ENCODE measurements at places on chromosomes 4 and X.

- no peak for DNase-seq
These were observed 141.6 kb upstream of the AADAT start for GRCh38 chr4:170231377-170231776.

GRCh38 chr4:56630876-56631666, 50.0 kb downstream of the HOPX start:
- no peak for DNase-seq

GRCh38 chr4:22063613-22064012, 115.0 kb upstream of the KCNIP4 start:
- no peak for DNase-seq

DNA sequence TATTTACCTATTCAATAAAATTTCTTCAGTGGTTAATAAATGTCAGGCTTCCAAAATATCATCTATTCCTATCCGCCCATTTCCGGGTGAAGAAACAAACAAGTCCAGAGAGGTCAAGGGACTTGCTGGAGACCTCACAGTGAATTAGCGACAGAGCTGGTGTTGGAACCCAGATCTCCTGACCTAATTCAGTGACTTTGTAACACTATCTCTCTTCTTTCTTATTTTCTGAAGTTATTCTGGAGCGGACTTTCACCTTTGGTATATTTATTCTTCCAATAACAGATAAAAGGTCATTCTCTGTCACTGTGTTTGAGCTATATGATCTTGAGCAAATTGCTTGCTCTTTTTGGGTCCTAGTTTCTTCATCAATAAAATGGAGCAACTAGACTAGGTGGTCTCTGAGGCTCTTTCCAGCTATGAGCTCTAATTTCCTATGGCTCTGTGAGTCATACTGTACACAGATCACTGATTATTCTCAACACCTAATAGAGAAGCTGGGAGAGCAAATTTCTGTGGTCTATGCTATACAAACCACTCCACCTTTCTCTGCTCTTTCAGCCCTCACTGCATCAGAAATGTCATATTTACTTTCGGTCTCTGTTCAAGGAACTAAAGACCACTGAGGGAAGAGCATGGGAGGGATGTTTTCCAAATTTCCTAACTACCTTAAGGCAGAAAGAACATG, 113.2 kb upstream of the IGSF1 start:
- DNase-seq: no peak

DNA sequence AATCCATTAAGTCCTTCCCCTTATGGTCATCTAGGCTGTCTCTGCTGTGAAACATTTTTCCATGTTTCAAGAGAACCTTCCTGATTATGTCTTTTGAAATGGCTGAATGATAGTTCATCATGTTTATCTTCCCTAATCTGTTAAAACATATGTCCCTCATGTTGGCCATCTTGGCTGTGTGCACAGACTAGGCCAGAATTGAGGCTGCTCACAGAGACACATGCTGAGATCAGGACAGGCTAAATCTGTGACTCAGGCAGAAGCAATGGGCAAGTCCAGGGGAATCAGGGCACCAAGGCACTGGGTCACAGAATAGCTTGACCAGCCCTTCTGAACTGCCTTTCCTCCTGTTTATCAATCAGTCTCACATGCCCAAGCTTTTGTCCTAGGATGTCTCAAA, 78.3 kb downstream of the FHDC1 start:
- no peak for DNase-seq

DNA sequence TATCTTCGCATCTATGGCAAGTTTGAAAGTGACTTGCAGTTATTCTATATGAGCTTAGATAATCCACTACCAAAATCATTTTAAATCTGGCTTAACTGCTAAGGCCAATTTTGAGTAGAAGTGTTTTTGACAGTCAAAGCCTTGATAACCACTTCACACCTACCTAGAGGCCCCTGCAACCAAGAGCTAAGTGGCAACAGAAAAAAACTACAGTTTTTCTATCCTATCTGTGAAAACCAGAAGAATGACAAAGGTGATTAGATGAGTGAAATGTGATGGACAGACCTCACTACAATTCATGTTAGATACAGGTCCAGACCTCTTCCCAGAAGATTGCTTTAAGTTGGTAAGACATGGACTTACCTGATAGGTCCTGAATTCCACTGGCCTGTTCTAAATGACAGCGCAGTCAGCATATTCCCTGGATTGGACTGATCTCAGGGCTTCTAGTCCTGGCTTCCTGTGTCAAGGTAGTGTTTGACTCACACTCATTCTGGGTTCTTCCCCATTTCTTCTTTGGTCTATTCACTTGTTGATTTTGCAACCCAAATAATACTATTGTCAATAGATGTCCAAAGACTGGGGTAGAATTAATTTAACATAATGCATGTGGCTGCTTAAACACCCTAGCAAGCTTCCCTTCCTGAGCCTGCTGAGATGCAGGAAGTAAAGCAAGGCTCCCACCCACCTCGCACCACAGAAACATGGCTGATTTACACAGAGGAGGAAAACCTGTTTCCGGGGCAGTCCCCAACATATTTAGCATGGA, 65.1 kb downstream of the PPP3CA start:
- no peak for DNase-seq

DNA sequence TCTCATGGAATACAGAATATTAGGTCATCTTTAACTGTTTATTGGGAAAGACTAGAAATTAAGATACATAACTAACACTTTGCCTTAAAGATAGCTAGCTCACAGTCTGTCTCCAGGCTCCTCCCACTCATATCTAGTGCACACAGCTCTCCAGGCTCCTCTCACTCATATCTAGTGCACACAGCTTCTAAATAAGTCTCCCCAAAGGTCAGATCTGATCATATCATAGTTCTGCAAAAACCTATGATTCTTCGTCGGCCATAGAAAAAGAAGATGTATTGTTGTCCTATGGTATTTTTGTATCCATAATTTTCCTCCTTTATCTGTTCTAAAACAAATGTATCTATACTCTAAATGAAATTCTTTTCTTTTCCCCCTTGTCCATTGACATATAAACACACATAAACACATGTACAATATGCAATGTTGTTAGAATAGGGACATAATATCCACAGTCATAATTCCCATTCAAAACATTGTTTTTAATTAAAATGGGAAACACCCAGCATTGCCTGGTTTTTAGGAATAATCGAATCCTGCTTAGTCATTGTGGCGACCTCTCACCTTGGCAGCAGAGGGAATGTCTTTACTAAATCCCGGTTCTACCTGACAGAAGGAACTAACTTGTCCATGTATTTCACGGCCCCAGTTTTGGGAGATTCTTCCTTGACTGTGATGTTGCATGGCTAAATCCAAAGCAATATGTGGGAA, 1282.0 kb downstream of the PCDH7 start:
- DNase-seq: no peak

DNA sequence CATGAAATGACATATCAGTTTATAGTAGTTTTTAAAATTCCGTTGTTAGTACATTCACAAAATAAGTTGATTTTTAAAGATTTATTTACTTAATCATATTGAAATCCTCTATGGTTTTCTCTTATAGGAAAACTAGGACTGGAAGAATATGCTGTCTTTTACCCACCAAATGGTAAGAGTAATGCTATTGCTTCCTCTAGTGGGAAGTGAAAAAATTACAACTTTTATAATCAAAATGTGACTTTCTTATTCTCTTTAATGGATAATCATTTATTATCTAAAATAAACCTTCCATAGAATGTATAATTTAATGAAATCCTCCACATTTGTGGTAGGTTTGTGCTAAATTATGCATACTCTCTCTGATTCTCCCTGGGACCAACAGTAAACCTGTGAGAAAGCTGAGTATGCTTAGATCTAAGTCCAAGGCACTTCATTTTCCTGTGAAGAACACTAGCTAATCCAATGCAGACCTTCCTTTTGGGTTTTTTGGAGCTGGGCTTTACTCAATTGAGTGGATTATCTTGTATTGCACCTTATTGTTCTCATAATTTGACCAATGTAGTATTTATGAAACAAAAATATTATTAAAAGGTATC, 136.2 kb downstream of the TBC1D19 start:
- no peak for DNase-seq

DNA sequence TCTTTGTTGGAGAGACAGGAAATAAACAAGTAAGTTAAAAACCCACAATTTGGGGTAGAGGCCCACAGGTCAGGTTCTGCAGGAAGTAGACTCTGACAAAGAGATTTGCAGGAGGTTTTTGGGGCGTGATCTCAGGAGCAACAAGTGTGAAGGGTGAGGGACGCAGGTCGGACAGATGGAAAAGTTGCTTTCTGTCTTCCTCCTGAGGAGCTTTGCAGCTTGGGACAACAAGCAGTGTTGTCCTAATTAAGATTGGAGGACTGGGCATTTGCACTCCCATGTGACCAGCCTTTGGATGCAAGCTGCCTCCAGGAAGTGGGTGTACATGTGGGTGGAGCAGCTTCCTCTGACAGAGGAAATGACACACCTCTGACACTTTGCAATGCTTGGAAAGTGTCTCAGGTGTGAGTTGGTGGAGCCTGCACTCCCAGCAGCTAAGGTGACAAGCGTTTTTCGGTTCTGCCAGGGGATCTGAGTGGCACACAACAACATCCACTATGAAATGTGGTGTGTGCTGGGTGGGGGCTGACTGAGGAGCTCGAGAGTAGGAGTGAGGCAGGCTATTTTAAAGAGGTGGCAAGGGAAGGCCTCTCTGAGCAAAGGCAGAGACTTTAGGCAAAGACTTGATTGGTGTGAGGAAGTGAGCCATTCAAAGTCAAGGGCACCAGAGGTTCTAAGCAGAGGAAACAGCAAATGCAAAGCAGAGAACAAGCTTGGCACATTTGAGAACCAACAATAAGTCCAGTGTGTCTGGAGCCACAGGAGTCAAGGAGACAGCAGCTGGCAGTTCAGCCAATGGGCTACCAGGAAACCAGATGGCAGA, 339.8 kb upstream of the GATB start:
- no peak for DNase-seq

- no peak for DNase-seq
These were observed 161.2 kb downstream of the EFNB1 start for GRCh38 chrX:68989865-68990606.

GRCh38 chr4:188619456-188620149, 480.4 kb downstream of the TRIML1 start:
- DNase-seq: no peak

- no peak for DNase-seq
These were observed 100.5 kb downstream of the MFAP3L start for GRCh38 chr4:169925678-169926077.

- no peak for DNase-seq
These were observed 361.8 kb downstream of the TEX13C start for GRCh38 chrX:125681507-125681906.

- no peak for DNase-seq
These were observed 56.4 kb upstream of the SLIT2 start for GRCh38 chr4:20195071-20195885.

DNA sequence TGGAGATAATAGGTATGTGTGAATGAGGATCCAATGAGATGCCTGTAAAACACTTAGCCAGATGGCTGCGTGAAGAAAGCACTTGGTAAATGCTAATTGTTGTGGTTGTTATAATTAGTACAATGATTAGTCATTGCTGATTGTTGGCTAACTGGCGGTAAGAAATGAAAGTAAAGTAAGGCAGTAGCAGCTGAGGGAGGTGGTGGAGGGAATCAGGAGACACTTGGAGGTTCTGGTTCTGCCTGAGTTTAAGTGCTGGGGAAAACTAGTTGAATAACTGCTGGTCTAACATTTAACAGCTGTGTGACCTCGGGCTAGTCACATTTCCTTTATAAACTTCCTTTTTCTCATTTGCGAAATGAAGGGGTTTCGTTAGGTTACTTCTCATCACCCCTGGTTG, 30.9 kb downstream of the CD38 start:
- DNase-seq: no peak

- no peak for DNase-seq
These were observed 92.5 kb upstream of the ZFP42 start for GRCh38 chr4:187903106-187903505.

DNA sequence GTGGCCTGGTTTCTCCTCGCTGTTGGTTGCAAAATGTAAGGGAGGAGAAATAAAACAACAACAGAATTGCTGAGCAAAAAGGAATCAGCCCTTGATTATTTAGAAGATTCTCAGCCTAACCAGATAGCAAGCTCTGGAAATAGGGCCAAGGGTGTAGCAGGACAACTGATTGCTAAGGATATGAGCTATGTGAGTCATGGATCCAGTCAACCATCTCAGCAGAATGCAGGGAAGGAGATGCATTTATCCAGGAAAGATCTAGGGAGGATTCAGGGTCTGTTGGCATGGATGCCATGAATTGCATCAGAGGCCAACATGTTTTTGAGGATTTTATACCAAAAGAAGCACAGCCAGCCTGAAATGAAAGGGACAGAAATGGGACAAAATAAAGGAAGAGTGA, 2.2 kb upstream of the XAGE3 start:
- no peak for DNase-seq

DNA sequence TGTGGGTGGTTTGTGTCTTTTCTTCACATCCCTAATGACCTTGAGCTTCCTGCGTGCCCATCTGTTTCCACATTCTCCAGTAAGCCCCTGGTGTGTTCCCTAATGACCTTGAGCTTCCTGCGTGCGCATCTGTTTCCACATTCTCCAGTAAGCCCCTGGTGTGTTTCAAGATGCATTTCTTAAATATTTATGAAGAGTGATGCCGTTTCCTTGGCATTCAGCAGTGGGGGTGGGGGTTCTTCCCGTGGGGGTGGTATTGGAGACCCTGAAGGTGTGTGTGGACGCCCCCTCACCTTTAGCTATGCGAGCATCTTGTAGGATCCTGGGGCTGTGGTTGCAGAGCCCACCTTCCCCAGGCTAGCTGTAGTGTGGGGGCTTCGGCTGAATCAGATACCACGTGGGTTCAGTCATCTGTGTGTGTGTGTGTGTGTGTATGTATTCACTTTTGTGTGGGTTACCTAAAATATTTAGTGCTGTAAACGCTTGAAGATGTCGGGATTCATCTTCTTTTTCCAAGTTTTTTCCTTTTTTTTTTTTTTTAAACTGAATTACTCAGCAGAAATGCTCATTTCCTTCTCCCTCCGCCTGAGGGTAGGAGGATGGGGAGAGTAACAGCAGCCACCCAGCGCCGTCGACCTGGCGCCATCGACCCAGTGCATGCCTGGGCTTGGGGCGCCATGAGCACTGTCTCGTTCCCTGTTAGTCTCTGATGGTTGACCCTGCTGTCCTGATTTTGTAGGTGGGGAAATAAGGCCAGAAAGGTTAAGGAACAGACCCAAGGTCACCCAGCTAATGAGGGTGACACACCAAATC, 9.9 kb downstream of the NSG1 start:
- DNase-seq: no peak

GRCh38 chr4:159980826-159981468, 878.1 kb downstream of the RAPGEF2 start:
- DNase-seq: no peak

- peak; percentile 55 for DNase-seq
These were observed 281.5 kb upstream of the KLF3 start for GRCh38 chr4:38382520-38382919.

- DNase-seq: no peak
These were observed 14.5 kb upstream of the SLC7A11 start for GRCh38 chr4:138256608-138257007.

DNA sequence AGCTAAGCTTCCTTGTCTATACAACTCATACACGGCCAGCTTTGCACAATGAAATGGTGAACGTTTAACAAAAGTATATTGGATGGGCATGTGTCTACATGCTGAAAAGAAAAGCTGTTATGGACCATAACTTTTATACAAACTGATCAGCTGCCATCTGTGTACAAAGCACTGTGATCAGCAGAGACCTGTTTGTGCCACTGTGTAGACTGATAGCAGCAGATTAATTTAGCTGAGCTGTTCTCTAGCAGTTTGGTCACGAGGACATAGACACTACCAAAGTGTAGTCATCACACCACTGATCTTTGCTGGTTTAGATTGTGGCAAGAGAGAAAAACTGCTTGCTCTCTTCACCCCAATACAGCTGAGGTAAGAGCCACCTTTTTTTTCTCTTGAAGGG, 124.5 kb downstream of the RAPGEF2 start:
- DNase-seq: peak; percentile 13
